ENCODE measurements at places on chromosomes 11 and 22.

DNA sequence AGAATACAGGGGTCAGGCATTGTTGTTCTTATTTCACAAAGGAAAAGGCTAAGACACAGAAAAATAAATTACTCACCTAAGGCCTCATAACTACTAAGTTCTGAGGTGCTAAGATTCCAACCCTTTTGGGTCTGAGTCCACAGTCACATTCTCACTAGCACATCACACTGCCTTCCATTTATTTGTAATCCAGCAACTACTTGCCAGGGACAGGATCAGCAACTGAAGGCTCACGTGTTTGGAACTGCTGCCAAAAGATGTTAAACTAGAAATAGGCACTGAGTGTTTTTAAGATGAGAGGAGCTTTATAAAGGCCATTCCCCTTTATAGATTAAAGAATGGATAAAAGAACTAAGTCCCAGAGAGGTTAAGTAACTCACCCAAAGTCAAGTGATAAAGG is 58.0 kb downstream of the CADM1 start:
- no peak for DNase-seq

DNA sequence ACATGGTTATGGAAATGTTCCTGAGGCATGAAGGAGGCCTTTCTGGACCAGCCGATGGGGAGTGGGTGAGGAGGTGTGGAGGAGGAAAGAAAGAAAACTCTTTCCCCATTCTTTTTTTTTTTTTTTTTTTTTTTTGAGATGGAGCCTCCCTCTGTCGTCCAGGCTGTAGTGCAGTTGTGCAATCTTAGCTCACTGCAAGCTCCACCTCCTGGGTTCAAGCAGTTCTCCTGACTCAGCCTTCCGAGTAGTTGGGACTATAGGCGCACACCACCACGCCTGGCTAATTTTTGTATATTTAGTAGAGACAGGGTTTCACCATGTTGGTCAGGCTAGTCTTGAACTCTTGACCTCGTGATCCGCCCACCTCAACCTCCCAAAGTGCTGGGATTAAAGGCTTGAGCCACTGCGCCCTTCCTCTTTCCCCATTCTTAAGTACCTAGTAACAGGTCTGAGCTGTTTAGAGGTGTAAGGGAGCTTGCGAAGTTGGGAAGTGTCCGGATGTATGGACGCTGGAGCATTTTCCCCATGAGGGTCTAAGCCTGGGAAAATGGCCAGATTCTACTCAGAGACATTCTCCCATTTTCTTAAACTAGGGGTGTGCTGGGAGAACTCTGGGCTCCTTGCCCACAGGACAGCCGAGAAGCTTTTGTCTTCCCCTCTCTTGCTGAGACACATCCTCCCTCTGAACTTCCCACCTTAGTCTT is 135.8 kb downstream of the TEAD1 start:
- DNase-seq, result no peak

- DNase-seq, result no peak
Observed at GRCh38 chr11:108237058-108237481, 14.2 kb downstream of the ATM start.

DNA sequence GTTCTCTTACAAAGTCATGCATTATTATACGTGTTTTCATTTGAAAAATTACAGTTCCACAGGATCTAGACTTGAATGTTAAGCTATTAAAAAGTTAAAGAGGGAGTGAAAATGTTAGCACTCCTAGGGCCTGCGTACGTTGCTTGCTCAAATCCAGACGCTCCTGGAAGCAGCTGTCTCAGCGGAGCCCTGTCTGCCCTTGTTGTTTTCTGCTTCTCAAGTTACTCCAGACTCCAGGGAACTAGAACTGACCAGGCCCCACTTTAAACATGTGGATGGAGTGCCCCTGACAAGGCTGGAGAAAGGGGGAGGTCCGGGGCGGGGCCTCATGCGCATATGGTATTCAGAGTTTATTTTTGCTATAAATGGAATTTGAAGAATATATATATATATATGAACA is 9.6 kb downstream of the PARVB start:
- DNase-seq, result no peak

- DNase-seq, result no peak
Observed at GRCh38 chr11:75425422-75425821, 7.6 kb downstream of the KLHL35 start.

DNA sequence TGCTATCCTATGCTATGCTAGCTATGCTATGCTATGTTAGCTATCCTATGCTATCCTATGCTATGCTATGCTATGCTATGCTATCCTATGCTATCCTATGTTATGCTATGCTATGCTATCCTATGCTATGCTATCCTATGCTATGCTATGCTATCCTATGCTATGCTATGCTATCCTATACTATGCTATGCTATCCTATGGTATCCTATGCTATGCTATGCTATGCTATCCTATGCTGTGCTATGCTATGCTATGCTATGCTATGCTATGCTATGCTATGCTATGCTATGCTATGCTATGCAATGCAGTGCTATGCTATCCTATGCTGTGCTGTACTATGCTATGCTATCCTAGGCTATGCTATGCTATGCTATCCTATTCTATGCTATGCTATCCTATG is 8.6 kb upstream of the MS4A1 start:
- no peak for DNase-seq

DNA sequence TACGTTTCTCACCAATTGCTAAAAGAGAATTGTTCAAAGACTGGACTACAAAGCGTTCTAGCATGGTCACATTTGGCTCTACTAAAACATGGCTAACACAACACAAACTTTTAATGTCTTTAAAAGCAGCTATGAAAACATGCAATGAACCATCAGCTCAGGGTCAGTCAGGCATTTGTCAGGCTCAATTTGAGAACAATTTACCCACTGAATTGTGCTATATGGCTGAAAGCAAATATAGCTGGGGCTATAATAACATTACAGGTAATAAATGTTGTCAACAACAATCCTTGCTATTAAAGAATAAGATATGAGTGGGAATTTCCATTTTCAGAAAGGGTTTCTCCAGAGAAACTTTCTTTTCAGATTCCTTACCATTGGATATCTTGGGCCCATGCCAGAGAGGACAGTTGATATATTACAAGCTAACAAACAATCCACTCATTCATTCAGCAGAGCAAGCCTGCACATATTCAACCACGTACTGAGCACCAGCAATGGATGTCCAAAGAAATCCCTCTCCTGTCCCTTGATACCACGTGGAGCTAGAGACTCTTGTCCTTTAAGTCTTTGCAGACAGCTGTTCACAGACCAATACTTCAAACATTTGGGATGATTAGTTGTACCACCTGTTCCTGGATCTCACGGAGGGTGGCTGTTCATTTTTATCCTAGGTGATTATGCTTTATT is 82.5 kb upstream of the DDI1 start:
- DNase-seq, result no peak
